Muscle of leg (tissue), 16 donors: ENCODE measurements at places on chromosomes 16 and 17.
A peak's percentile ranks its signal among the peaks of the same experiment; 100 is the strongest.

- peaks cover 50% of the 10 kb centered on the region for H3K36me3 ChIP-seq
- H3K27ac ChIP-seq: peak overlapping the region; percentile 97
- DNase-seq: no peak
- no peaks in the 10 kb centered on the region for H3K27me3 ChIP-seq
Measured at GRCh38 chr17:8227238-8227581, 16.8 kb upstream of the AURKB start.

DNA sequence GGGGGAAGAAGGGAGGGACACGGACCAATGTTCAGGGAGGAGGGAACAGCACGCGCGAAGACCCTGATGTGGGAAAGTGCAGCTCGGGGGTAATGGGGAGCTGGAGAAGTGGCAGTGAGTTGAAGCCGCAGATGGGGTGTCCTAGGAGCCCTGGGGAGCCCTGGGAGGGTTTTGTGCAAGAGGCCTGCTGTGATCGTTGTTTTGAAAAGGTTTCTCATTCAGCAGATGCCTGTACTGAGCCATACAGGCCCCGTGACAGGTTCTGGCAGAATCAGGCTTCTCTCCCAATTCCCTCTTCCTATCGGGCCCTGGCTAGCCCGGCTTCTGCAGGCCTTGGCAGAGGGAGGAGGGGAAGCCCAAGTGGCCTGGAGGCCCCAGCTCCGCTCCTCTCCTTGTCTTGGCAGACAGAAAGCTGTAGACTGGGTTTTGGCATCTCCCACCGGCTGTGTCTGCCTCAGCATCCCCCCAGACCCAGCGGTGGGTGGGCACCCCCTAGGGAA, 38.4 kb upstream of the EMP2 start:
- peaks cover 50% of the 10 kb centered on the region for H3K4me1 ChIP-seq
- DNase-seq: peak; percentile 42
- H3K27me3 ChIP-seq: peaks cover 2% of the 10 kb centered on the region

GRCh38 chr16:47617732-47618131, 156.6 kb downstream of the PHKB start:
- H3K4me1 ChIP-seq: no peaks in the 10 kb centered on the region
- H3K27me3 ChIP-seq: no peaks in the 10 kb centered on the region
- H3K36me3 ChIP-seq: no peaks in the 10 kb centered on the region
- no peak for DNase-seq
- no peak overlapping the region for H3K27ac ChIP-seq

GRCh38 chr16:68844211-68844564, 857 bp downstream of the TANGO6 start:
- DNase-seq: no peak
- no peaks in the 10 kb centered on the region for H3K36me3 ChIP-seq
- H3K4me1 ChIP-seq: peaks cover 6% of the 10 kb centered on the region
- H3K27me3 ChIP-seq: no peaks in the 10 kb centered on the region

- H3K27ac ChIP-seq: no peak overlapping the region
- no peak overlapping the region for H3K4me3 ChIP-seq
- DNase-seq: no peak
- peaks cover 12% of the 10 kb centered on the region for H3K4me1 ChIP-seq
- no peaks in the 10 kb centered on the region for H3K27me3 ChIP-seq
- H3K36me3 ChIP-seq: peaks cover 45% of the 10 kb centered on the region
Measured at GRCh38 chr16:31502981-31503380, 5.2 kb downstream of the RUSF1 start.

GRCh38 chr17:64326420-64327054, 63.5 kb upstream of the TEX2 start:
- H3K27me3 ChIP-seq: no peaks in the 10 kb centered on the region
- peaks cover 1% of the 10 kb centered on the region for H3K36me3 ChIP-seq
- no peak overlapping the region for H3K4me3 ChIP-seq
- peaks cover 42% of the 10 kb centered on the region for H3K4me1 ChIP-seq
- DNase-seq: no peak
- H3K27ac ChIP-seq: peak overlapping the region; percentile 81

GRCh38 chr16:28189245-28189644, 22.5 kb downstream of the XPO6 start:
- no peak overlapping the region for H3K27ac ChIP-seq
- no peaks in the 10 kb centered on the region for H3K27me3 ChIP-seq
- H3K36me3 ChIP-seq: peaks cover 6% of the 10 kb centered on the region

- no peaks in the 10 kb centered on the region for H3K4me1 ChIP-seq
- H3K36me3 ChIP-seq: no peaks in the 10 kb centered on the region
- no peak overlapping the region for H3K4me3 ChIP-seq
- no peak for DNase-seq
- no peak overlapping the region for H3K27ac ChIP-seq
Measured at GRCh38 chr16:8194794-8195193, 395.5 kb downstream of the TMEM114 start.

GRCh38 chr17:45225964-45226530, 4.4 kb downstream of the FMNL1 start:
- no peak overlapping the region for H3K4me3 ChIP-seq
- peaks cover 84% of the 10 kb centered on the region for H3K4me1 ChIP-seq
- peak; percentile 69 for DNase-seq
- peaks cover 23% of the 10 kb centered on the region for H3K27me3 ChIP-seq

DNA sequence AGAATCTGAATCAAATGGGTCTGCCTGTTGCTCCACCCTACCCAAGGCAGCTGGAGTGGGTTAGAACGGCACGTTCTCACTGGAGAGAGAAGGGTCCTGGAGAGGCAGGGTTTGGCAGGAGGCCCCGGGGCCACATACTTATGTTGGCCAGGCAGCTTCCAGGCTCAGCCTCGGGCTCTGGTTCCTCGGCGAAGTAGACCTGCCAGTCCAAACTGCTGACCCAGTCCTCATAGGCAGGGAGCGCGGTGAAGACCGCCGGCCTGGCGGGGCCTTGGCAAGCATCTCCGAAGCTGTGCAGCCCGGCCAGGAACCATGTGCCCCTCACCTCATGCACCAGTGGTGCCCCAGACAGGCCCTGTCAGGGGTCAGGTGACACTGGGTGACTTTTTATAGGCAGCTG, 4.8 kb downstream of the PRSS53 start:
- DNase-seq: no peak
- H3K27ac ChIP-seq: peak overlapping the region; percentile 82
- peak overlapping the region; percentile 34 for H3K4me3 ChIP-seq
- no peaks in the 10 kb centered on the region for H3K27me3 ChIP-seq
- peaks cover 76% of the 10 kb centered on the region for H3K36me3 ChIP-seq

DNA sequence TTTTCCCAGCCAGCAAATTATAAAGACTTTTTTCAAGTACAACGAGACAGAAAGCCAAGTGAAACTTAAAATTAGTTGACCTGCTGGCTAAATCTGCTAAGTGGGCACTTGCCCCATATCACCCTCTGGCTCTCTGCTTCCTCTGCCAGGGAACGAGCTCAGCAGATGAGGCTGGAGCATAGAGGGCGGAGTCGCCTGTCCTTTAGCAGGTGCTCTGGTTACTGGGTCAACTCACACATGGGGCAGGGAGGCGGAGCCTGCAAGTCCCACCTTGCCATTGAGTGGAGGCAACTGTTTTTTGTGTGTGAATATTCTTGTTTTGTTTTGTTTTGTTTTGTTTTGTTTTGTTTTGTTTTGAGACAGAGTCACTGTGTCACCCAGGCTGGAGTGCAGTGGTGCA, 62.5 kb downstream of the EMP2 start:
- no peaks in the 10 kb centered on the region for H3K27me3 ChIP-seq
- no peak overlapping the region for H3K4me3 ChIP-seq
- H3K4me1 ChIP-seq: no peaks in the 10 kb centered on the region
- DNase-seq: no peak
- H3K36me3 ChIP-seq: peaks cover 6% of the 10 kb centered on the region
